Activated CD4-positive, alpha-beta T cell treated with anti-CD3 and anti-CD28 coated beads, Interleukin-2, amount 10 ng/mL, durations not matched to agents 24 days and 14 days (primary cell): ENCODE measurements at places on chromosomes 7 and 10.

DNA sequence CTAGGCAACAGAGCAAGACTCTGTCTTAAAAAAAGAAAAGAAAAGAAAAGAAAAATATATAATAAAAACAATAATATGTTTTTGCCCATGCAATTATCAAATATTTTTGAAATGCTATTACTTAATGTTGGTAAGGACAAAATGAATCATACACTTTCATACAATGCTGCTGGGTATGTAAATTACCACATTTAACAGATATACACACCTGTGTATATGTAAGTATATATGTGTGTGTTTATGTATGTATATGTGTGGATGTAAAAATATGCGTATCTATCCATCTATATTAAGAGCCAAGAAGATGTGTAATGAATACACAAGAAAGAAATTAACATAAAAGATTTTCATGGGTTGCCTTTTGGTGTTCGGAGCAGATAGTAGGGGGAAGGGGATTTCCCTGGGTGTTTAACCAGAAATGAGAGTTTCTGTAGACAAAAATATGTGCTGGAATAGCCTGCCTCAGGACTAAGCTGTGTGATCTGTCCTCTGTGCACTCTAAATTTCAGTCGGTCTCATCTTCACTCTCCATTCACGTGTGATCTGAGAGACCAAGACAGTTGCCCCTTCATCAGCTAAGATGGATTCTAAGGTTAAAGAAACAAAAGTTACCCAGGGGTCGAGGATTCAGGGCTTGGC lies 61.2 kb downstream of the PRKCQ start:
- DNase-seq, result peak; percentile 74

DNA sequence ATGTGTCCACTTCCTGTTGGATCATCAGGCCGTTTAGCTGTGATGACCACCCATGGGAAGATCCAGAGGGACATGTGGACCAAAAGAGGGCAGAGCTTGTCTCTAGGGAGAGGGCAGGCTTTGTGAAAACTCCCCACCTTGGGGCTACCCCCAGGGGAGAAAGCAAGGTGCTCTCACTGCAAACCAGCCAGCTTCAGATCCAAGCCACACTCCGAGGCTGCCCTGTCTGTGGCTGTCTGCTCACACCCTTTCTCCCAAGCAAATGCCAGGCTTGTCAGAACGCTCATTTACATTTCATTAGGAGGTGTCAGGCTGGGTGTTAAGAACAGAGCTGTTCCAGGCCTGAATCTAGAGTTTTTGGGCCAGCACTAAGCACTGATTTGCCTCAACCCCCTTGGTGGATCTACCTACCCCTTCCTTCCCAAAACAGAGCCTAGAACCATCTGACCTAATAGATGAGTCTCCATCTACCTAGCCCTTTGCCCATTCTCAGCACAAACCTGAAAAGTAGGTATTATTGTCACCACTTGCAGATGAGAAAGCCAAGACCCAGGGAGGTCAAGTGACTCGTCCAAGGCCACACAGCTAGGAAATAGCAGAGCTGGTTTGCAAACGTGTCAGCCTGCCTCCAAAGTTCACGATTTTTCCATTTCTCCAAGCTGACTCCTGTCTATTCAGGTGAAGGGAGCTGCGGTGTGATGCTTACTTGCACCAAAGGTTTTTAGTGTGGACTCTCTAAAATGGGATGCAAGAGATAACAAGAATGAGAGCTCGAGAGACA lies 130.9 kb downstream of the EMX2 start:
- no peak for DNase-seq

GRCh38 chr7:104093127-104093526 lies 103.7 kb upstream of the RELN start:
- no peak for DNase-seq

GRCh38 chr7:156907656-156908055 lies 14.7 kb upstream of the LMBR1 start:
- no peak for DNase-seq

DNA sequence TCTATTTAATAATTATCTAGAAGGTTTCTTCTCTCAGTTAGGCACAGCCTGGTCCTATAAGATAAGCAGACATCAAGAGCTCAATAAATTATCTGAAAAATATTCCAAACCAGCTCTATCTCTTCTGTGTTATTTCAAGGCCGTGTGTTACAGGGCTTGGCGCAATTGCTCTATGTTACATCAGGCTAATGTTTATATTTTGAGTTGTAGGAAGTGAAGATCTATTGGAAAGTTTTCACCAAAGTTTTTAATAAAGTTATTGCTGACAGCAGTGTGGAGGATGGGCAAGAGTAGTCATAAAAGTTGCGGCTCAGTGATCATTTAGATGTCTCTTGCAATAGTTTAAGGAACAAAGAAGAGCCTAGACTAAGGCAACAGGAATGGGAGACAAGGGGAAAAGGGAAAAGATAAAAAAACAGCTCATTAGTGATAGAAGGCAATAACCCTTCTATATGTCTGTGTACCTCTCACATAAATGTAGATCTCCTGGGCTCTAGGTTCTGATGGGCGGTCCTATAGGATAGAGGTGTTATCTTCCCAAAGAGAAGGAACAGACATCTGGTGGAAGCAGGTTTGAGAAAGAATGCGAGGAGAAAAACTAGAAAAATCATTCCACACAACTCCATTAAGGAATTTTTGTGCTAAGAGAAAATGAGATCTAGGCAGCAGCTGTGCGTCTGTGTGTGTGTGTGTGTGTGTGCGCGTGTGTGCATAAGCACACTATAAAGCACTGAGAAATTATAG lies 5.9 kb upstream of the ANKRD7 start:
- no peak for DNase-seq
